Stimulated activated CD8-positive, alpha-beta memory T cell treated with anti-CD3 and anti-CD28 coated beads, Interleukin-4, amount 100 ng/mL, for 4 hours (primary cell): ENCODE measurements at places on chromosomes 5 and 9.

DNA sequence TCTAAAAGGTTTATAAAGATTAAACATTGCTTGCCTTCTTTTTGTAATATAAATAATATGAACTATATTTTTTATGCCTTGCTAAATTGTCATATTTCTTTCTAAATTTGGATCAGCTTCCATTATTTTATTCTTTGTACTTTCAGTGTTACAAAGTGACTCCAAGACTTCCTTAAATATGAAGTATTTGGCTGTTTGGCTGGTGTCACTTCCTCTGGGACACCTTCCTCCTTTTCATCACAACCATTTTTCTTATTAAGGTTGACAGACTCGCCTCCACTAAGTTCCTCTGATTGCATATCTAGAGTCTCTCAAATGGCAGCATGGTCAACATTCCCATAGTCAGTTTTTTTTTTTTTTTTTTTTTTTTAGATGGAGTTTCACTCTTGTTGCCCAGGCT, 73.8 kb upstream of the SLC1A1 start:
- DNase-seq: no peak

DNA sequence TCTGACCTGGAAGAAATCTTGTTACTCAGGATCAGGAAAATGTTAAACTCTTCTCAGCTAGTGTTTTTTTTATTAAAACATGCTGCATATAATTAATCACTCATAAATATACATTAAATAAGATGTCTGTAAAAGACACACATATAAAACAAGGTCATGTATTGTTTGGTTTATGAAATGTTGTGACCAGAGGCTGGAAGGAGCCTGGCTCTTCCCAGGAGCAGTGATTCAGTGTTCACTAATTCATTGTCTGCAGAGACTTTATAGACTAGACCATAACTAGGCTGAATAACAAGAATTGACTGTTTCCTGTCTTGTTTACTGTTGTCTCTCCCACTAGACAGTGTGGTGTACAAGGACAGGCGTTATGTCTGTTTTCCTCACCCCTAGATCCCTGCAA, 49.1 kb upstream of the ANKRD55 start:
- no peak for DNase-seq

GRCh38 chr5:21125238-21125983, 1137.4 kb upstream of the CDH18 start:
- no peak for DNase-seq

- no peak for DNase-seq
Measured at GRCh38 chr9:83167126-83167525, 104.2 kb upstream of the RASEF start.

GRCh38 chr5:127079994-127080491, 6.7 kb upstream of the C5orf63 start:
- no peak for DNase-seq

GRCh38 chr5:132411304-132412013, 41.9 kb downstream of the SLC22A5 start:
- DNase-seq: no peak

GRCh38 chr9:121672986-121673385, 21.6 kb downstream of the DAB2IP start:
- DNase-seq: no peak

DNA sequence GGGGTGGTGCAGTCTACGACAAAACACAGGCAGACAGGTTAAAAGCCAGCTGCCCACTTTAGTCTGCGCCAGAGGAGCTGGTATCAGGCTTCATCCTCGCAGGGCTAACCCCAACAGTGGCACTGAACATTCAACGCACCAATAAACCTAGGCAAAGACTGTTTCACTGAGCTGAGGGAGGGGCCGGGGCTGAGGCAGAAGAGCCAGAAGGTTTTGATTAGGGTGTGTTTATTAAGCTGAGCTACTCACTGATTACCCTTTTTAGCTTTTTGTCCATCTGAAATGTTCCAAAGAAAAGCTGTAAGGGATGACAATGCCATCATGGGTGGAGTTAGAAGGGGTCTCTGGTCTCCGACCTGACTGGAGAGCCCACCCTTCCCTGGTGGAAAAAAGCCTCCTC, 1.4 kb downstream of the ZMYND19 start:
- no peak for DNase-seq

DNA sequence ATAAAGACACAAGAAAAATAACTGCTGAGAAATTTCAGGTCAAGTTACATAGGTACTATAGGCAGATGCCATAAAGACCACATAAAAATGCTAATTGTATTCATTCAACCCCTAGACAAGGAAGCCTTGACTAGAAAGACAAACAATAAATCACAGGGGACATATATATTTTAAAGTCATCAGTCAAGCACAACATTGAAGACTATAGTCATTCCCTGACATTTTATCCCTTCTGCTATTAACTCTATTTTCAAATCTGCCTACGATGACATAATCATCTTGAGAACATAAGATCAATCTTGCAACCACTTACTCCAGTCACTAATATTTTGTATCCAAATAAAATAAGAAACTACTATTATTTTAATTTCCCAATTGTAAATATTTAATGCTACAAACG, 38.3 kb downstream of the FAM13B start:
- DNase-seq: no peak

DNA sequence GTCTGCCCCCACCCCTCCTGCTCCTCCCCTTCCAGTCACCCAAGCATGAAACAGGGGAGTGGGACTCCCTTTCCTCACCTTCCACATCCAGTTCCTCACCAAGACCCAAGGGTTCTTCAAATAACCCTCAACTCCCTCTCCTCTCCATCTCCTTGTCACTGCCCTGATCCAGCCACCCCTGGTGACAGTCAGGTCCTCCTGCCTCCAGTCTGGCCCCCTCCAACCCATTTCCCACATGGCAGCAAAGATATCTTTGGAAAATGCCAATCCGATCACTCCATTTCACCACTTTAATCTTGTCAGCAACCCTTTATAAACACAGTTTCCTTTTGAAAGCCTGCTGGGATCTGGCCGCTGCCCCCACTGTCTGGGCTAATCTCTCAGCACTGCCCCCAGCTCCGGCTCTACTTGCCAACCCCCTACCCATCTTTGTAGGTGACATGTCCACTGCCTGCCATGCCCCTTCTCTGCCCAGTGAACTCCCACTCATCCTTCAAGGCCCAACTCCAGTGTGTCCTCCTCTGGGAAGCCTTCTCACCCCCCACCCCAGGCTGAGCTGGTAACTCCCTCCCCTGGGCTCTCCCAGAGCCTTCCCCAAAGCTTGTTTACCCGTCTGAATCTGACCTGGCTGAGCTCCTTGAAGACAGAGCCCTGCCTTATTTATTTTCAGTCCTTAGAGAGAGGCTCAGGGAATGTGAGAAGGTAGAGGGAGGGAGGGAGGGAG, 781 bp upstream of the MYOZ3 start:
- no peak for DNase-seq

DNA sequence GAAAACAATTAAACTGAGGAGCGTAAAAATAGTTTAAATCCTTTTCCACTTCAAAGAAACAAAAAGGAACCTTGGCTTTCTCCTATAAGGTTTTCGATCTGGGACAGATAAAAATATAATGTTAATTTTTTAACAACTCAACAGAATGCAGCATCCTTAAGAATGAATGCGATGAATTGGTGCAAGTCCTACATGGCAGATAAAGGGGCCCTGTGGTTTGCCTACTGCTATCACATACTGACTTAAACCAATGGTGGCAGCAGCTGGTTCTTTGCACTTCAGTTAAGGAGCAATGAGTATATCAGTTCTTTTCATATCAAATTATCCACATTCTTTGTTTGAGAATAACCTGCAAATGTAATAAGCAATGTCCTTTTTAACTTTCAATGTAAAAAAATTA, 12.4 kb upstream of the TYRP1 start:
- DNase-seq: no peak

DNA sequence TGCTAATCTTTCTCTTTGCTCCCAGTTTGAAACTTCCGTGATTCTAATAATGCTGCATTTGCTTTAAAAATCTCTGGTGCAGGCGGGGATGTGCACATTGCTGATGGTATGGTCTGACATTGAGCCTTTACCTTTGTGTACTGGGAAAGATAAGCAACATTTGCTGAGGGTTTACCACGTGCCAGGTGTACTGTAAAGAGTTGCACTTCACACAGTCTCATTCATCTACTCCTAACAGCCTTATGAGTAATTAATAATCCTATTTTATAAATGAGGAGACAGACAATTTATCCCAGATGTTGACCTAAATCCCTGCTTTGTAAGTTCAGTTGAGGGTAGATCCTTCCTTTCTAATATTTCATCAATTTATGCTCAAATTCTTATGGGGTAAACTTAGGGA, 726 bp upstream of the ADGRV1 start:
- no peak for DNase-seq

DNA sequence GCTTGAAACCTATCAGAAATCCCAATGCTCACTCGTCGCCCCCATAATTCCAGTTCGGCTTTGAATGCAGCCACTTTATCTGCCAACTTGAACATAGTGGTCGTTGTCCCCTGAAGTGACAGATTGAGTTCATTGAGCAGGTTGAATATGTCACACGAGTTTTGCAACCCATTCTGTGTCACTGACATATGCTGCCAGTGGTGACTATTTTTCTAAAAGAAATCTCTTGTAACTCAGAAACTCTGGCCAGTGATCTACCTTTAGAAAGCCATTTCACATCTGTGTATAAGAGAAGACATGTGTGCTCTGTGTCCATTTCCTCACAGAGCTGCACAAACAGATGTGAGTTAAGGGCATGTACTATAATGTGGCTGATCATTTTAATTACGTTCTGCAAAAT, 47.0 kb upstream of the LARP1 start:
- no peak for DNase-seq

GRCh38 chr5:150789943-150790611, 11.5 kb downstream of the SMIM3 start:
- peak; percentile 53 for DNase-seq

GRCh38 chr5:14316471-14316870, 173.3 kb downstream of the TRIO start:
- no peak for DNase-seq

DNA sequence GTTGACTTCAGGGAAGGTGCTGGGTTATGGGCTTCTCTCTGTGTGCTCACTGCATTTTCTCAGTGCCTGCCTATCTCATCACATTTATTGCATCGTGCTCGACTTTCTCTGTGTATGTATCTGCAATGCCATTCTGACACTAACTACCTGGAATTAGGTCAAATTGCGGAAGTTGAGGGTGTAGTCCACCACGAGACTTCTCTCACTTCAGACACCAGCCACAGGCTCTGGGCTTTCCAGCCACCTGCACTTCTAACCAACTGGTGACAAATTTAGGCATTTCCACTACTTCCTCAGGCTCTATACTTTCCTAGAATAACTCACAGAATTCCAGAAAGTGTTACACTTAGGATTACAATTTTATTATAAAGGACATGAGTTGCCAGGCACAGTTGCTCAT, 188.6 kb upstream of the ZNF608 start:
- DNase-seq: no peak

- DNase-seq: no peak
Measured at GRCh38 chr5:125263356-125263755, 516.9 kb upstream of the ZNF608 start.

GRCh38 chr9:116103976-116104820, 49.4 kb upstream of the PAPPA start:
- DNase-seq: no peak

DNA sequence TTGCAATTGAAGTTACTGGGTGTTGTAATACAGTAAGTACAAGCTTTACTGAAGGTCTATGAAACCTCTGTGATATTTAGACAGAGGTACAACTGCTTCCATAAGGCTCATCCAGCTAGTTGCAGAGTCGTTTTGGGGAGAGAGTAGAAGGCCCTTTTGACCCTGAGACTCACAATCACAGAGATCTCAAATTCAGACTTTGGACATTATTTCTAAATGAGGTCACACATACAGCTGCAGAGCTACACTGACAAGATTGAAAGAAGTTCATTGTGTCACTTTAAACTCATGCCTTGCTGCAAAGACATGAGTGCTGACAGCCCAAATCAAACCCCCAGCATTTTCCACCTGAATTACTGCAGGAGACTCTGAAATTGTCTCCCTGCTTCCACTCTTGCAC, 205.9 kb upstream of the TMEM161B start:
- no peak for DNase-seq

GRCh38 chr9:104987743-104988142, 59.8 kb upstream of the ABCA1 start:
- no peak for DNase-seq

- no peak for DNase-seq
Measured at GRCh38 chr5:100779669-100780375, 123.3 kb downstream of the ST8SIA4 start.

DNA sequence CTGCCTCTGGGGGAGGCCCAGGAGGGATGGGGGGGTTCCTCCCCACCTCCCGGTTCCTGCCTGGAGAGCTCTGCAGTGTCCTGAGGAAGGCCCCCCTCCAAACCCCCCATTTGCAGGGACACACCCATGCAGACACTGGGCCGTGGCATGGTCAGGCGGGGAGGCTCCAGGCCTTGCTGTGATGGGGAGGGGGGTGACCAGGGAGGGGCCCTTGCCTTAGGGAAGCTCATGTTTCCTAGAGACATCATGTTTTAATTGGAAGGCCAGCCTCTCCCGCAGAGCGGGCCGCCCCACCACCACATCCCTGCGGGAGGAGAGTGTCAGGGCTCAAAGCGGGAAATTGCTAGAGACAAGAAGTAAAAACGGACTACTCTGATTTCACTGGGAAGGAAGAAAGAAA, 12.0 kb downstream of the PRRX2 start:
- no peak for DNase-seq

DNA sequence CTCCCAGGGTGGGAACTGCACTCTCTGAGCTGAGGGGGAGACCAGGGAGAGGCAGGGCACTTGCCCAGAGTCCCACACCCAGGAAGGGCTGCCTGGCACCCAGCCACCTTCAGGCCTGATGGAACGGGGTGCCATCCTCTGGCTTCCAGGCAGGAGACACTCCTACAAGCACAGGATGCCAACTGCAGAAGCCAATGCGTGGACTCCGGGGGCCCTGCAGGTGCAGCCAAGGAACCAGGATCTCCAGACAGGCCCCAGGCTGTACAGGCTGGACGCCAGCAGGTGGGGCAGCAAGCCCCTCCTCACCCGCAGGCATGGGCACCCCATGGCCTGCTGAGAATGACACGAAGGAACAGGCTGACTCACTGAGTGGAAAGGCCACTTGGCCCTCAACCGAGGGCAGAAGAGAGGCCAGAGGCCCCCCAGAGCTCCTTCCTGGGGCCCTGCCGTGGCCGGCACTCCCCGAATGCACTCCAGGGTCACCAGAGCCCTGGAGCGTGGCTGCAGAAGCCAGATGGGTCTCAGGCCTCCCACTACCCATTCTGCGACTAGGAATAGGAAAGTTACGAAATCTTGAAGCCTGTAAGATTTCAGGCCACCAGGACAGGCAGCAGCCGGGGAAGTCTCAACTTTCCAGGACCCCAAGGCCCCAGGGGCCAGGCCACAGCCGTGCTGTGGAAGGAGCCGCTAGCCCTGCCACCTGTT, 15.7 kb downstream of the NACC2 start:
- no peak for DNase-seq

- no peak for DNase-seq
Measured at GRCh38 chr9:94703488-94704140, 22.9 kb upstream of the AOPEP start.

GRCh38 chr5:133825631-133826289, 142.7 kb downstream of the C5orf15 start:
- DNase-seq: no peak

- DNase-seq: no peak
Measured at GRCh38 chr5:41985945-41986695, 61.0 kb downstream of the FBXO4 start.

- DNase-seq: no peak
Measured at GRCh38 chr9:105330755-105331154, 86.3 kb downstream of the SLC44A1 start.

GRCh38 chr9:113570749-113571711, 107.5 kb downstream of the RGS3 start:
- no peak for DNase-seq

GRCh38 chr5:73655521-73656160, 29.6 kb downstream of the ARHGEF28 start:
- DNase-seq: no peak
